Karpas-422 (cell line): ENCODE measurements at places on chromosomes 12 and 14.

GRCh38 chr14:53389202-53389601 is 236.1 kb upstream of the DDHD1 start:
- no peak overlapping the region for H3K27ac ChIP-seq
- no peaks in the 10 kb centered on the region for H3K27me3 ChIP-seq
- no peaks in the 10 kb centered on the region for H3K4me1 ChIP-seq

GRCh38 chr14:64721391-64721791 is 17.2 kb downstream of the PLEKHG3 start:
- peaks cover 14% of the 10 kb centered on the region for H3K4me1 ChIP-seq
- DNase-seq = no peak
- no peaks in the 10 kb centered on the region for H3K27me3 ChIP-seq

DNA sequence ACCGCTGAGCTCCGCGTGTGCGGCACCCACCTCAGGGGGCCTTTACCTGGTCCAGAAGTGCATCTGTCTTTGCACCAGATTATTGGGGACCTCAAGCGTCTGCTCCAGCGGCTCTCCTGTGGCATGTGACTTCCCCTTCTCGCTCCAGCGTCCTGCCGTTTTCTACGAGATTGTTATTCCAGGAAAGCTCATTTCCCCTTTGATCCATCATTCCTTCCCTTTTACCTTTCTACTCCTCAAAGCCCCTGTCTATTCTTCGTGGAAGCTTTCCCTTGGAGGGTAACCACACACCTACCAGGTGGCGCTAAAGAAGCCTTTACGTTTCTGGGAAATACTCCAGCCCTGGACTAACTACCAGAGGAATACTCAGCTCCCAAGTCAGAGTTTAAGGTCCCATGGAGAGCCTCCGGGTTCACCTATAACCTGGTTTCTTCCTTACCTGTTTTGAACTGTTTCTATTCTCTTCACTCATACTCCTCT is 1.5 kb downstream of the FKBP4 start:
- peaks cover 49% of the 10 kb centered on the region for H3K36me3 ChIP-seq
- peaks cover 20% of the 10 kb centered on the region for H3K4me1 ChIP-seq
- no peaks in the 10 kb centered on the region for H3K27me3 ChIP-seq
- peak overlapping the region; percentile 92 for H3K4me3 ChIP-seq
- peak overlapping the region; percentile 46 for H3K27ac ChIP-seq

DNA sequence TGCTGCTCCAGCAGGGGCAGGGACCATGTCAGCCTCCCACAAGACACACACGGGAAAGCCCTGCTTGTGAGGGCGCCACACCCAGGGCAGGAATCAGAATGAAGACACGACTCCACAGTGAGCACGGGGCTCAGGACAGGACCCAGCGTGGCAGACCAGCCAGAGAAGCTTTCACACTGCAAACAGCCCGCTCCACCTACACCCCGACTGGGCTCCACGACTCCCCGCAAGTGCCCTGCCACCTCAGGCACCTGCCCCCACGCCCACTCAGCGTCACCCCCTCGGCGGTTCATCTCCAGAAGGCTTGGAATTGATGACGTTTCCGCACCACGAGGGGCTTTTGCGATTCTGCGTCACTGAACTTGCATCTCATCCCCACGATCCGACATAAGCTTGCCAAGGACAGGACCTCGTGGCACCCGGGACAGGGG is 91.1 kb downstream of the FBXL14 start:
- H3K4me1 ChIP-seq = no peaks in the 10 kb centered on the region
- H3K27ac ChIP-seq = no peak overlapping the region
- DNase-seq = no peak
- H3K4me3 ChIP-seq = no peak overlapping the region

DNA sequence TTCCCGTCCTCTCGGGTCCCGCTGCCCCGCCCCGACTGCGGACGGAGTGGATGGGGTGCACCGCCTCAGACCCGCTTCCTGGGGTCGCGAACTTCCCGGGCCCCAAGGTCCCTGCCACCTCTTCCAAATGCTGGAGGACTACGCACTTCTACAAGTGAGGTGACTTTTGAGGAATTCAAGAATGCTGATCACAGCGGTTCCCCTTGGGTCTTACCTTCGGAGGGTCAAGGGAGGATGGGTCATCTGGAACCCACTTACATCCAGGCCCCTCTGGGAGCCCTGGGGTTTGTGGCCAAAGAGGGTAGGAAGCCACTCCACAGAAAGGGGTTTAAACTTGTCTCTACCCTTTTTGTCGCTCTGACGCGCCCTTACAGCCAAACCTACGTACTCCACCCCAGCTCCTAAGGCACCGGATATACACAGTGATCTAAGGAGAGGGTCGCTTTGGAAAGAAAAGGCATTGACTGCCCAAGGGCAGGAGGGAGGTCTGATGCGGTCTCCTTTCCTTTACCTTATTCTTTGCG is 532 bp upstream of the PRKD1 start:
- H3K27me3 ChIP-seq = no peaks in the 10 kb centered on the region
- DNase-seq = no peak
- no peaks in the 10 kb centered on the region for H3K4me1 ChIP-seq
- no peak overlapping the region for H3K4me3 ChIP-seq

- no peak for DNase-seq
- H3K27me3 ChIP-seq = no peaks in the 10 kb centered on the region
- H3K36me3 ChIP-seq = no peaks in the 10 kb centered on the region
- no peak overlapping the region for H3K27ac ChIP-seq
These were observed 26.4 kb upstream of the RASSF3 start for GRCh38 chr12:64583771-64584421.

- no peaks in the 10 kb centered on the region for H3K4me1 ChIP-seq
- no peaks in the 10 kb centered on the region for H3K27me3 ChIP-seq
- no peak overlapping the region for H3K27ac ChIP-seq
- no peak for DNase-seq
- no peaks in the 10 kb centered on the region for H3K36me3 ChIP-seq
These were observed 316.7 kb upstream of the KITLG start for GRCh38 chr12:88896958-88897357.

DNA sequence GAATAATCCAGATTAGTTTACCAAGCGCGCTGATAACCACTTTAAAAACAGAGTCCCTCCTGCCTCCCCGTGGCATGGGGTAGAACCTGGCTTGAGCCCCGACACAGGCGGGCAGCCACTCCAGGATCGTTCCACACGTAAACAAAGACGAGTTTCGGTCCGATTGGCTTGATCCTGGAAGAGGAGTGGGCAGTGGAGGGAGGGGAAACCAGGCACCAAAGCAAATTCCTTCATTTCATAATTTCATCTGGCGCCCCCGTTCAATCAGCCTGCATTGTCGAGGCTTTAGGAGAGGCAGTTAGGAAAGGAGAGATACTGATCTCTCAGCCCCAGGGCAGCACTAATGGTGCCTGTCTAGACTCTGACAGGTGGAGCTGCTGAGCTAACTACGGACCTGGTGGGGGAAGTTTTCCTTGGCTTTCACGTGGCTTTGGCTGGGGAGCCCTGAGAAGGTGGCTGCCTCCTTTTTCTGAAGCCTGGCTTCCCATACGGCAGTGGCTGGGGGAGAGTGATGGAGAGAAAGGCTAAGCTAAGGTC is 751 bp upstream of the GPRC5A start:
- H3K36me3 ChIP-seq = no peaks in the 10 kb centered on the region
- no peak overlapping the region for H3K27ac ChIP-seq
- no peak overlapping the region for H3K4me3 ChIP-seq
- DNase-seq = no peak
- H3K4me1 ChIP-seq = no peaks in the 10 kb centered on the region

- DNase-seq = no peak
- no peak overlapping the region for H3K27ac ChIP-seq
- no peaks in the 10 kb centered on the region for H3K4me1 ChIP-seq
- H3K4me3 ChIP-seq = no peak overlapping the region
- H3K27me3 ChIP-seq = no peaks in the 10 kb centered on the region
These were observed 559.8 kb downstream of the RPL10L start for GRCh38 chr14:46091819-46092218.

DNA sequence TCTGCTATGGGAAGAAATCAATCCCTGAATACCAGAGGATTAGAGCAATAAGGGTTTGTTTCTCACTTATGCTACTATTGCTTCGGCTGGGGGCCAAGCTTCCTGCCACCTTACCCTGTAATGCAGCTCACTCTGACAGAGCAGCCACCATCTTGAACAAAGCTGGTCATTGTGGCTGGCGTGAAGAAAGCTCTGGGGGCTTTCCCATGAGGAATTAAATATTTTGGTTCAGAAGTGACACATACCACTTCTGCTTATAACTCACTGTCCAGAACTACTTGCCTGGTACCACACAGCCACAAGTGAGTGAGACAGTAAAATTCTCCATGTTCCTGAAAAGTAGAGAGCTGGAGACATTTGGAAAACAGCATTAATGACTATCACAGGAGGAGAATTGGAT is 82.6 kb downstream of the GALNT8 start:
- no peak overlapping the region for H3K4me3 ChIP-seq
- H3K27me3 ChIP-seq = no peaks in the 10 kb centered on the region
- no peak overlapping the region for H3K27ac ChIP-seq
- DNase-seq = no peak

DNA sequence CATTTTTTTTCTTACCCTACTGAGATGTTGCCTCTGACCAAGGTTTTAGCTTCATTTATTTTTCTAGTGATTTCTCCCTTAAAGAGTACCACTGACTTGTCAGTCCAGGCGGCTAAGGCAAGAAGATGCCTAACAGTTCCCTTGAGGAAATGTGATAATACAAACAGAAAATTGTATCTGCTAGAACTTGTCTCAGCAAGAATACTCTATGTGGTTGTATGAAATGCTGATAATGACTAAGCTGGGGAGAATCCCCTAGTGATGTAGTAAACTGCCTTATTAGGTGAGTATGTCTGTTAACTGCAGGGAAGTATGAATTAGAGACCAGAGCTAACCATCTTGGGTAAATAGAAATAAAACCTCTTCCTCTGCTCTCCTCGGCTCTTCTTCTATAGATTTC is 6.7 kb downstream of the C12orf54 start:
- H3K4me3 ChIP-seq = no peak overlapping the region
- no peaks in the 10 kb centered on the region for H3K27me3 ChIP-seq
- DNase-seq = no peak
- no peaks in the 10 kb centered on the region for H3K4me1 ChIP-seq
- H3K27ac ChIP-seq = no peak overlapping the region

- H3K27me3 ChIP-seq = no peaks in the 10 kb centered on the region
- no peaks in the 10 kb centered on the region for H3K4me1 ChIP-seq
- H3K27ac ChIP-seq = no peak overlapping the region
- H3K36me3 ChIP-seq = no peaks in the 10 kb centered on the region
- DNase-seq = no peak
These were observed 34.6 kb downstream of the ANKRD9 start for GRCh38 chr14:102474934-102475333.

- DNase-seq = no peak
- peaks cover 21% of the 10 kb centered on the region for H3K4me1 ChIP-seq
- no peak overlapping the region for H3K27ac ChIP-seq
- no peaks in the 10 kb centered on the region for H3K36me3 ChIP-seq
- no peaks in the 10 kb centered on the region for H3K27me3 ChIP-seq
These were observed 14.8 kb downstream of the GRIP1 start for GRCh38 chr12:66664076-66664475.

GRCh38 chr12:126343321-126343720 is 1278.1 kb downstream of the AACS start:
- H3K4me3 ChIP-seq = no peak overlapping the region
- no peak for DNase-seq
- H3K27ac ChIP-seq = no peak overlapping the region

DNA sequence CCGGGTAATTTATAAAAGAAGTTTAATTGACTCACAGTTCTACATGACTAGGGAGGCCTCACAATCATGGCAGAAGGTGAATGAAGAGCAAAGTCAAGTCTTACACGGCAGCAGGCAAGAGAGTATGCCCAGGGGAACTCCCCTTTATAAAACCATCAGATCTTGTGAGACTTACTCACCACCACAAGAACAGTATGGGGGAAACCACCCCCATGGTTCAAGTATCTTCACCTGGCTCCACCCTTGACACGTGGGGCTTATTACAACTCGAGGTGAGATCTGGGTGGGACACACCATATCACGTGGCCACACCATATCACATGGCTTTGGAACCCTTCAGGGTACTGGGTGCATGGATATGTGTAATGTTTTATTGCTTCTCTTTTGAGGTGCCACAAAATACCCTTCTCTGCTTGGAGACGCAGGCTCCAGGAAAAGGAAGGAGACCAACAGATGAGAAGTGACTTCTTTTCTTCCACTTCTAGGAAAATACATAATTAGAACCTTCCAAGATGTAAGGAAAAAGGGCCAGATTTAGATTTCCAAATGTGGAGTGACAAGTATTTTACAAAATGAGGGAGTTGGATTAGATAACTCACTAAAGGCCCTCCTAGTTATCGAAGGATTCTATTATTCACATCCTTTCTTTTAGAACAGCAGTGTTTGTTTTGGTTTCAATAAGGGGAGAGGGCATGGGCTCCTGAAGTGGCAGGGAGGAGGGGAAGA is 33.1 kb upstream of the ETFBKMT start:
- no peaks in the 10 kb centered on the region for H3K27me3 ChIP-seq
- no peaks in the 10 kb centered on the region for H3K4me1 ChIP-seq
- no peak for DNase-seq
- no peaks in the 10 kb centered on the region for H3K36me3 ChIP-seq

- H3K4me3 ChIP-seq = no peak overlapping the region
- H3K36me3 ChIP-seq = no peaks in the 10 kb centered on the region
- no peak overlapping the region for H3K27ac ChIP-seq
- H3K4me1 ChIP-seq = peaks cover 5% of the 10 kb centered on the region
- H3K27me3 ChIP-seq = no peaks in the 10 kb centered on the region
These were observed 1.7 kb downstream of the HSPA2 start for GRCh38 chr14:64541972-64542835.

DNA sequence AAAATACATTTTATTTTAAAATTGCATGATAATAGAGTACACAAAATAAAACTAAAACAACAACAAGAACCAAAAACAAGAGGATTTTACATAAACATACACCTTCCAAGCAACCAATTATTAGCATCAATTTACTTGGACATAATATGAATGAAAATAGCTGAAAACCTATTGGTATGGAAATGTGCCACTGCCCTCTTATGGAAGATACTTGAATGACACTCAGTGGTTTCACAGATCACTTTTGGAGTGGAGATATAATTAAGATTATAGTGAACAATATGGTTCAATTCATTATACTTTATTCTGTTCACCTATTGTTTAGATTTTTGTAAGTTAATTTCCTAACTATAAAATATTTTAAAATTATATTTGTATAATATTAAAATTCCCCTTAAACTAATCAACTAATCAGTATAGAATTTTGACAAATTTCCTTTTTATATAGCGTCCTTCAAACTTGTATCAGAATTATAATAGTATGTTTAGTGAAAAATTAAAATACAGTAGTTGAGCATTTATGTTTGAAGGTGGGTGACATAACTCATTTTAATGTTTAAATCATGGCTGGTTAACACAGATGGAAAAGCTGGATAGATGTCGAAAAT is 70.1 kb downstream of the SLC6A15 start:
- H3K27me3 ChIP-seq = no peaks in the 10 kb centered on the region
- no peak overlapping the region for H3K27ac ChIP-seq
- H3K36me3 ChIP-seq = no peaks in the 10 kb centered on the region
- H3K4me3 ChIP-seq = no peak overlapping the region

DNA sequence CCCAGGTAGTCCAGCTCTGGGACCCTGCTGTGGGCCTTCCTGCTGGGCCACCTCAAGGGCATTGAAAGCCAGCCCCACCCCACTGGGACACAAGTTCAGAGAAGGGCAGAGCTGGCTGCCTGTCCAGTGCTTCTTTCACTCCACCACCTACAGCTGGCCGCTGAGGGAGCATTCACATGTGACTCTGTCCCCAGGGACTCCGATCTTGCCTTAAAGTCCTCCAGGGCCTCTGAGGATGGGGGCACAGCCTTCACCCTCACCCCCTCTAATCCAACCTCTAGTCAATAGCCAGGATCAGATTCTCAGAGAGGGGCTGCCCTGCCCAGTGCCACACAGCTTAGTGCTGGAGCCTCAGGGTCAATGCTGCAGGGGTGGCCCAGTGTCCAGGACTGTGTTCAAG is 5.0 kb upstream of the CYP46A1 start:
- H3K27ac ChIP-seq = no peak overlapping the region
- H3K4me1 ChIP-seq = peaks cover 9% of the 10 kb centered on the region
- H3K4me3 ChIP-seq = no peak overlapping the region
- no peak for DNase-seq
- no peaks in the 10 kb centered on the region for H3K27me3 ChIP-seq
